ENCODE measurements at places on chromosomes 4 and X.
A peak's percentile ranks its signal among the peaks of the same experiment; 100 is the strongest.

DNA sequence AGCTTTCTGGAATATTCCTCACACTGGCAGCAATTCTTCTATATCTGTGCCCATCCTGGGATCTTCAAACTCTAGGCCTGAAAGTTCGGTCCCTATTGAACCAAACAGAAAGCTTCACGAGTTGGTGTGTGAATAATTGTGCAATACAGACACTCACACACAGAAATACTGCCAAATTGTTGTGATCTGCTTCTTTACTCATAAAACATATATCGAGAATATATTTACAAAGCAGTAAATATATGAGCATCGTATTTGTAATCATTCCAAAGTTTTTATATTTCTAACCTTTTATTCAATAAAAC lies 56.6 kb upstream of the BEX4 start:
- DNase-seq, result no peak

DNA sequence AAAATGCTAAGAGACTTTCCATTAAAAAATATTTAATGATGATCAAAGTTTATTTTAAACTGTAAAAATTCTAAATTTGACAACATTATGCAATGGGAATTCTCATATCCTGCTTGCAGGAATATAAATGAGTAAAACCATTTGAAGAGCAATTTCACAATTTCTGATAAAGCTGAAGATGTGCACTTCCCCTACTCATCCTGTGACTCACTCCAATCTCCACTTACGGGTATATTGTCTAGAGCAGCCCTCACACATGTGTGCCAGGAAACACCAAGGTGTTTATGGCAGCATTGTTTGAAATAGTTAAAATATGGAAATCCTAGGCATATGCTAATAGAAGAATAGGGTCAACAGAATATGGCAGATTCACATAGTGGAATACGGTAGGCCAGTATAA lies 158.4 kb downstream of the PDHA2 start:
- no peak for DNase-seq

GRCh38 chr4:8722556-8722955 lies 130.0 kb downstream of the CPZ start:
- no peak for DNase-seq

DNA sequence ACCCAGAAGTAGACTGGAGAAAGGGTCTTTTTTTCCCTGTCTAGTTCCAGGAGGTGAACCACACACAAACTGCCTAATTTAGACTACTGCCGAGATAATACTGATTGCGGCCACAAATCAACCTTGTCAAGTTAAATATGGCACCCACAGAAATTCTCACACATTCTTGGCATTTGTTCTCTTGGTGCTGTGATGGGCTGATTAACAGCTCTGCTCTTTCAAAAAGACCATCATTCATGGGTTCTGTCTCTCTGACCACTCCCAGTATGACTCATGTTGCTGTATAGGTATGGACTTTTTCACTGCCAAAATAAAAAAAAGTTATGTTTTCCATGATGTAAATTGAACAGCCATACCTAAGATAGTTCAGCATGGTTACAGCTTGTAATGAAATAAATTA lies 1003.5 kb upstream of the LCORL start:
- no peak for DNase-seq

DNA sequence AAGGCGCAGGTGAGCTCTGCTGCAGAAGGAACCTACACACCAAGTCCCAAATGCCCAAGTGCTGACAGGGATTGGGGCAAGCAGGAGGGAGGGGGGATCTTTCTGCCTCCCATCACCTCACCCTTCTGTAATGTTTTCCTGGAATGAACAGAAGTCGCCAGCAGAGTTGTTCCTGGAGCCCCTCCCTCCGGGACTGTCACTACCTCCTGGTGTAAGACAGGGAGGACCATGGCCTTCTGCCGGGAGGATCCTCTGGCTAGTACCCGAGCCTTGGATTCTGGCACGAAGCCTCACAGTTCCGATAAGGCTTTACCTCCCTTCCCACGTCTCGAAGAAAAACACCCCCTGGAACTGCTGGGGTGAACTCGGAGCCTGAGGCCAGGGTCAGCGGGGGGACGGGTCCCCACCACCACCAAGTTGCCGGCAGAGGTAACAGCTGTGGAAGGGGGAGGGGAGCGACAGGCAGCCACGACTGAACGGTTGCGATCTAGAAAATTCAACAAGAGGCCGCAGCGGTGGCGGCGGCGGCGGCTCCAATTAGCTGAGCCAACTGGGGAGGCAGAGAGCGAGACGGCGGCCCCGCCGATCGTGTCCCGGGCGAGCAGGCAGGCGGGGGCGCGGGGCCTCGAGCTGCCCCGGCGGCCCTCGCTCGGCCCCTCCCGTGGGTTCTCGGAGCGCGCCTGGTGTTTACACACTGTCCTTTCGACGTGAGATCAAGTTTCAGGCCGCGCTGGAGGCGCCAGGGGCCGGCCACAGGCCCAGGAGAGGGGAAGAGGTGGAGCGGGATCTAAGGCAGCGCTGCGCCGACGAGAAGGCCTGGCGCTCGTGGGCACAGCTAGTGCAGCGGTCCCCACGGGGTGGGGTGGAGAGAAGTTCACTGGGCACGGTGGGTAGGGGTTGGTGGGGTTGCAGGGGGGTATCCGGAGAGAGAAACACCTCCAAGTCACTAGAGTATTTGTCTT lies 53.7 kb upstream of the BCOR start:
- no peak for DNase-seq

DNA sequence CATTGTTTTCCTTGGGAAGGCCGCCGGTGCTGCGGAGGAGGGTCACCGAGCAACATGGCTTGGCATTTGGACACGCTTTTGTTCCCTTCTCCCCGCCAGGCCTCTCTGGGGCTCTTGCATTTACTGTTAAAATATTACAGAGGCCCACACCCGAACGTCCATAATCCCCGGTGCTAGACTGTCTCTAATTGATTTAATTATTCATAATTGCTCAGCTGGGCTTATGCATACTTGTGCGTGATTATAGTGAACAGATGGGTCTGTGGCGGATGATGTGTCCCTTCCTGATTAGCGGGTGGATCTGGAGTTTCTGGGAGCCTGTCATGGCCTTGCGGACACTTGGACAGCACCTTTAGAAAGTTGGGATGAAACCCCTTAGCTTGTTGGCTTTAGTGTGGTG lies 100.2 kb upstream of the MSX1 start:
- no peak for DNase-seq

- DNase-seq, result no peak
Observed at GRCh38 chrX:135393051-135393450, 28.7 kb upstream of the SMIM10L2A start.

- no peak for DNase-seq
Observed at GRCh38 chr4:47359891-47360290, 103.6 kb downstream of the COMMD8 start.

GRCh38 chr4:169664615-169665014 lies 44.2 kb downstream of the CLCN3 start:
- DNase-seq, result no peak

DNA sequence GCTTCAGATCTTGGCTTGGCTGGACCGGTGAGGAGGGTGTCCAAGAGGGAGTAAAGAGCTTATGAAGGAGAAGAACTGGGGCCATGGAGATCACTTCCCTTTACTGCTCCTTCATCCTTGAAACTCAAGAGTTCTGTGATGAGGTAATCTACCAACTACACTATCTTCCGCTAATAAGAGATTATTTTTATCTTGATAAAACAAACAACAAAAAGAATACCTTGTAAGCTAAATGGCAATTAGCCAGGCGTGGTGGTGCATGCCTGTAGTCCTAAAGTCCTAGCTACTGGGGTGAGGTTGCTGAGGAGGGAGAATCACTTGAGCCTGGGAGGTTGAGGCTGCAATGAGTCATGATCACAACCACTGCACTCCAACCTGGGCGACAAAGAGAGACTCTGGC lies 47.4 kb downstream of the HAUS3 start:
- DNase-seq, result no peak

GRCh38 chrX:155148724-155149537 lies 67.3 kb upstream of the VBP1 start:
- peak; percentile 0 for DNase-seq

- peak; percentile 35 for DNase-seq
Observed at GRCh38 chr4:149980941-149981340, 97.3 kb upstream of the DCLK2 start.

GRCh38 chrX:65609237-65609636 lies 58.2 kb upstream of the MSN start:
- no peak for DNase-seq

GRCh38 chrX:116010939-116011338 lies 159.6 kb upstream of the AGTR2 start:
- no peak for DNase-seq
